ENCODE measurements at places on chromosomes 11 and 22.

- DNase-seq, result no peak
These were observed 3.6 kb upstream of the TSSK2 start for GRCh38 chr22:19127329-19128008.

DNA sequence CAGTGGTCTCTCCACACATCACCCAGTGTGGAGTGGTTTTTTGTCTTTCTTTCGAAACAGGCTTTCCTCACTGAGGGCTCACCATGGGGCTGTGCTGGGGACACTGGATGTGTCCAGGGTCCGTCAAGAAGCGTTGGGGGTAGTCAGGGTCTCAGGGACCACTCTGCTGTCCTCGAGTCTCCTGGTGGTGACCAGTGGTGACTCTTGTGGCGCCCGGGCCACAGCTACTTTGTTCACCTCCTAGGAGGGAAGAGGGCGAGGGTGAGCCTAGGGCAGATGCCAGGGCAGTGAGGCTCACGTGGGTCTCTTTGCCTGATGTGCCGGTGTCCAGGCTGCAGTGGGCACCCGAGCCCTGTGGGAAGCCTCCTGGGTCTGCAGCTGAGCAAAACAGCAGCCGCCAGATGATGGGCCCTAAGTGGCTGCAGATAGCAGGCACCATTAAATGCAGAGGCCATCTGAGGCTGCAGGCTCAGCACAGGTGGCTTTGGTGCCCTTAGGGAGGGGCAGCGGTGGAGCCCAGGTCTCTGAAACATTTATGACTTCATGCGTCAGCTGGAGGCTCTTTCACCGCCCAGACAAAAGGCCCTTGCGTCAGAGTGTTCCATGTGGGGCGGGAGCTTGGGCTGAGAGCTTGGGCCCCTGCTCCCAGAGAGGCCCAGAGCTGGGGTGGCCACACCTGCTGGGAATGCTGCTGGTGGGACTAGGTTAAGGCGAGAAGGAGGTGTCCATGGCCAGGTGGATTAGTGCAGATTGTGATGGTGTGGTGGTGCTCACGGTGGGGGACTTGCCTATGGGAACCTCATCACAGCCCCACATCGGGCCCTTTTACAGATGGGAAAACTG lies 29.5 kb downstream of the KCNQ1 start:
- DNase-seq, result peak; percentile 78

DNA sequence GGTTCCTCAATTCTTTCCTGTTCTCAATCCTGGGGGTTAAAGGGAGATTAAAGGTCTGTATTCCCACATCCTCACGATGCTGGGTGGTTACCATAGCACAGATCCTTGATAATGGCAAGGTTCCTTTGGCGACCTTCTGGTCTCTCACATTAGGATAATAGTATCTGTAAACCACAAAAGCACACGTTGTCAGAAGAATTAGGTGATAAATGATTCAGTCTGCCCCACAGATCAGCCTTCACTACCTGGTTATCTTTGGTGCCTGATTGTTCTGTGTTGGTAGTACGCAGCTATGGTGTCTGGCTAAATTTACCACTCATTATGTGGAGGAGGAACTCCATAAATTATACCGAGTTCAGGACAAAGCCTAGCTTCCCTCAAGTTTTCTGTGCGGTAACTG lies 78.4 kb downstream of the C2CD3 start:
- DNase-seq, result no peak

DNA sequence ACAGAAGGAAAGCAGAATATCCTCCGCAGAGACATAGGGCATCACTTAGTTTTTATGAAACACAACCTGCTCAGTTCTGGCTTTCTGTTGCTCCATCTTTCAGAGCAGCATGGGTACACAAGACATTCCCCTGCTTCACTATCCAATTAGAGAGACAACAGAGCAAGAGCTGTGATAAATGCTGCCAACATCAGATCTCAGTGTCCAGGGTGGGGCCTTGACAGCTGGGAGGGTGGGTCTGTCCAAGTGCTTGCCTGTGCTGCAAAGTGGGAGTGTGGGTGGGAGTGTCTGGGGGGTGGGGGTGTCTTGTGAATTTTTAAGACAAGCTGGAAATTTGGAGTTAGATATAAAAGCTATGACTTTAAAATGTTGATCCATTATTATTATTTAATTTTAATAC lies 369.6 kb downstream of the TENM4 start:
- no peak for DNase-seq

- DNase-seq, result no peak
These were observed 101.1 kb upstream of the VPREB1 start for GRCh38 chr22:22143448-22143847.

GRCh38 chr11:19768815-19769214 lies 56.2 kb downstream of the NAV2 start:
- DNase-seq, result no peak

DNA sequence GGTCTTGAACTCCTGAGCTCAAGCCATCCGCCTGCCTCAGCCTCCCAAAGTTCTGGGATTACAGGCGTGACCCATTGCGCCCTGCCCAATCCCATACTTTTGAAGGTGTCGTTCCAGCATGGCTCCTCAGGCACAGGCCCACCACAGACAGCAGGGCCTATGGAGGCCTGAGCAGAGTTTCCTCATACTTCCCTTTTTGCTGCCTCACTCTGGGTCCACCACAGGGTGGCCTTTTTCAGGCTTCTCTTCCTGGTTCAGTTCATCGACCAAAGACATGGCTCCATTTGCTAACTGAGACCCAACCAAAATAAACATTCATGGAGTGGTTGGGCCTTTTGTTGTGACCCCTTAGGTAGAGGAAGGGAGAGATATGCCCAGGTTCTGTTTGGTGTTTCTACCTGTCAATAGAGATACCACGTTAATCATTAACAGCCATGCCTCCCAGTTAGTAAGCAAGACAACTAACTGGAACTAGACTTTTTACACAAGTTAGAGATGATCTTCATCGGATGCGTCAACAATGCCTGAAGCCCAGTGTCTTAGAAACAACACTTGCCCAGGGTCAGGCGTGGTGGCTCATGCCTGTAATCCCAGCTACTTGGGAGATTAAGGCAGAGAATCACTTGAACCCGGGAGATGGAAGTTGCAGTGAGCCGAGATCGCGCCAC lies 35.1 kb downstream of the TRIOBP start:
- DNase-seq, result no peak

- no peak for DNase-seq
These were observed at the start of gene SYNGR1 for GRCh38 chr22:39349967-39350726. Gene SYNGR1 (plus strand): TSS chr22:39349991. CDS start chr22:39350011, 20 bp downstream.

DNA sequence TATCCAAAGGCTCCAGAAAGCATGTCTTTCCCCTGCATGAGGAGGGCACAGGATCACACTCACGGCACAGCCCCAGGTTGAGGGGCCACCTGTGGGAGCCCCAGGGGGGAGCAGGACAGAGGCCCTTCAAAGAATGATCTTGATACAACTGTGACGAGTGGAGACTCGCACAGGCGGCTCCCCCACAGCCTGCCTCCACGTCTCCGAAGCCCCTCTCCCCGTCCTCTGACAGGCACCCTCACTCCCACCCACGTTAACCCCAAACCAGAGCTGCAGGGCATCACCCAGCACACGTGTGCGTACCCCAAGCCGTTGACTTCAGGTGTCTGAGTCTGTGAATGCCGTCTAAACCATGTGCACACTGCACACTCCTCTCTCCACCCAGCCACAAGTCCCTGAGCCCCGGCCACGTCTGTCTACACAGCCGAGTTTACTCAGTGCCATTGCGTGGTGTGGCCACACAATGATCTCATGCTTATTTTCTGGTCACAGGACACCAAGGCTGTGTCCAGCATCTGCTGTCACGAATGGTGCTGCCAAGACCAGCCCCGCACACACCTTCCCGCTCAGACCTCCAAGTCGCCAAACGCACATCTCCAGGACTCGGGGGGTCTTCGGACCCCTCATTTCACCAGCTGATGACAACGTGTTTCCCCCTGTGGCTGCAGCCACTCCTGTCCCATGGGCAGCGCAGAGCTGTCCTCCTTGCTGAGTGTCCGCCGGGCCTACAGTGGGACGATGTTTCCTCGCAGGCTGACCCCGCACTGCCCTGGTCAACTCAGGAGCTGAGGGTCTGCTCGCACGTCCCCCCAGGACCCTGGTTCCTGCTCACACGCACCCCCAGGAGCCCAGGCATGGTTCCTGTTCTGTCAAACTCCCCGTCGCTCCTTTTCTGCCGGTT lies 251.2 kb downstream of the BRD1 start:
- DNase-seq, result no peak

- no peak for DNase-seq
These were observed 147.0 kb downstream of the FBXO7 start for GRCh38 chr22:32621656-32622003.

GRCh38 chr11:76810151-76810853 lies 27.1 kb downstream of the TSKU start:
- no peak for DNase-seq

DNA sequence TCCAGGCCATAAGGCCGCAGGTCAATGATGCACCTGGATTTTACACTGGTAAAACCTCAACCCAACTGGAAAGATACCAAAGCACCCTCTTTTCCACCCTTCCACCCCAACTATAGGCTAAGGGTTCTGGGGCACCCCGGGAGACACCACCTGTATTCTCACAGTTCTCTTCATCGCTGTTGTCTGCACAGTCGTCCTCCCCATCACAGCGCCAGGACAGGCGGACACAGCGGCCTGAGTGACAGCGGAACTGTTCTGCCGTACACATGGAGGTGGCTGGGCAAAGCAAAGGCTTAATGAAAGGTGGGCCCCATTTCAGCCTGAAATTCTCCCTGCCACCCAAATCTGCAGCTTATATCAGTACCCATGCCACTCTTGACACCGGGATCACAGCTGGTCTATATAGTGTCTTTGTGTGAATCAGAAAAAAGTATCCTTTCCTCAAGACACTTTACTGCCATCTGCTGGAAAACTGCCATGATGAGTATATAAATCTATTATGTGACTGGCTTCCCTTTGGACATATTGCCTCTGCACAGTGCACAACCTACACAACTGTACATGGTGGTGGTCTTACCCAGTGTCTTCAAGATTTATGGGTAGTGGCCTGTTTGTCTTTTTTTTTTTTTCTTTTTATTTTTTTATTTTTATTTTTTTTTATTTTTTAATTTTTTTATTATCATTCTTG lies 21.5 kb downstream of the LRP4 start:
- DNase-seq, result no peak

DNA sequence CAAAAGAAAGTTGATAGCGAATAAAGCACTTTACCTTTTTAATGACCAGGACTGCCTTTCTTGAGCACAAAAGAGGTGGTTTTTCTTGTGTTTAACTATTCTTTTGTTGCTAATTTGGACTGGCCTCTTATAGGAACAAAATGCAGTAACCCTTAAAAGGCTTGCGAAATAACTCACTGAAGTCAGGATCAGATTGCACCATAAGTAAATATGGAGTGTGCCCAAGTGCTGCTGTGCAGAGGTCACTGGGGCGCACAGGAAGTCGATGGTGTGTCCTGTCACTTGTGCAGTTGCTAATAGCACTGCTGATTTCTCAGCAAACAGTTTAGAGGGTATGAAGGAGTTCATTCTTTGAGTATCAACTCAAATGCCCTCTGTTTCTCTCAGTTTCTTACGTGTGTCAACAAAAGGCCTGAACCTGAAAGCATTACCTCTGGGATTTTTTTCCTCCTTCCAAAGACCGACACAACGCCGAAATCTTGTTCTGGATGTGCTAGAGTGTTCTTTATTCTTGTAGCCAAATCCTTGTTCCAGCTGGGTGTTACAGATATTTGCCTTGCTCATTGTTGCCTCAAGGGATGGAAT lies 71.3 kb downstream of the ATXN10 start:
- no peak for DNase-seq

GRCh38 chr11:119380827-119381180 lies 686 bp downstream of the USP2 start:
- no peak for DNase-seq

DNA sequence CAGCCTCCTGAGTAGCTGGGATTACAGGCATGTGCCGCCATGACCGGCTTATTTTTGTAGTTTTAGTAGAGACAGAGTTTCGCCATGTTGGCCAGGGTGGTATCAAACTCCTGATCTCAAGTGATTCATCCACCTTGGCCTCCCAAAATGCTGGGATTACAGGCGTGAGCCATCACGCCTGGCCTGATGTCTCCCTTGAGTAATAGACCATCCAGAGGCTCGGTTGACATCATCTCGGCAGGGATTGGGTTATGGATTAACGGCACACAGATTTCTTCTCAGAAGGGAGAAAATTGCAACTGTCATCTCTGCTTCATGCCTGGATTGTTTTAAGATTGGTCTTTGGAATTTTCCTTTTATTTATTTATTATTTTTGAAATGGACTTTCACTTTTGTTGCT lies 239.2 kb upstream of the LARGE1 start:
- no peak for DNase-seq

DNA sequence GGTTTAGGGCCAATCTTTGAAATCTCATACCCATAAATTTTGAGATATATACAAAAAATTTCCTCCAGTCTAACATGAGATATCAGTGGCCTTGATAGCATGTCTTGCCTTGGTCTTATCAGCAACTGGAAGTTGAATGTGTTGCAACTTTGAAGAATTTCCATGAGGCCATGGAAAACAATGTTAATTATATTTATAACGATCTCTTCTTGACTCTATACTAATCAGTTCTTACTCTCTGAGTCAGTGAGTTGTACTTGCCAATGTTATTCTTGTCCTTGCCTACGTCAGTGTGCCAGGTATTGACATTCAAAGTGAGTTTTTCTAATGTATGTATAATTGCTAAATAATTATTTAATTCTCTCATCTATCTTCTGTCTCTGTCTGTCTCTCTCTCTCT lies 535.1 kb downstream of the KCNA4 start:
- no peak for DNase-seq

- DNase-seq, result no peak
These were observed 6.8 kb downstream of the ARHGAP1 start for GRCh38 chr11:46693597-46694012.

- no peak for DNase-seq
These were observed 1.6 kb downstream of the RNASEH2C start for GRCh38 chr11:65718964-65719492.

DNA sequence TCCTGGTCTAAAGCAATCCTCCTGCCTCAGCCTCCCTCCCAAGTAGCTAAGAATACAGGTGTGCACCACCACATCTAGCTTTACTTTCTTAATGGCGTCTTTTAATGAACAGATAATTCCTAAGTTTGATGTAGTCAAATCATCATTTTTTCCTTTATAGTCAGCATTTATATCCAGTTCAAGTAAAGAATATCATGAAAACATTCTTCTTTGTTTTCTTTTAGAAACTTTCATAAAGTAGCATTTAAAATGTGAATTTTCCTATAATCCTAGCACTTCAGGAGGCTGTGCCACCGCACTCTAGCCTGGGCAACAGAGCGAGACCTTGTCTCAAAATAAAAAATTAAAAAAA lies 61.6 kb downstream of the RBFOX2 start:
- no peak for DNase-seq
